Activated T-cell treated with anti-CD3 and anti-CD28 coated beads, Interleukin-2, amount 50 U/mL, for 72 hours (primary cell): ENCODE measurements at places on chromosomes 3 and 15. TPM values are rescaled to one million over a fixed set of nuclear protein-coding genes. Genes with fewer than 3 reads are reported as not detected.

Gene SLC2A2
- total RNA-seq: not detected

Gene IQCF5
- not detected for total RNA-seq

DNA sequence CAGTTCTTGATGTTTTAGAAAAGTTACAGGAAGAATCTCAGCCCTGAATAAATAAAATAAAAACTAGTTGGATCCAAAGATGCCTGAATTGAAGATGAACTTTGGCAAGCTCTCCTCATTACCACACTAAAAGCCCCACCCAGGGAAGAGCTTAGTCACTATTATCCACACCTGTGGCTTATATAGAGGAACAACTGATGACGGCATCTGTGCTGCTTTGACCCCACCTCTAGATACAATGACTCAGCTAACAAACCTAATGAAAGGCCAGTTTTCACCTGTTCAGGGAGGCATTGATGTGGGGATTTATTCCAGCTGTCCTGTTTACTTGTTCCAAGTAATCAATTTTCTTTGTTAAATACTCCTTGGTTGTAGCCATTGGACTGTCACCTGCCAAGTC lies 604.7 kb upstream of the EPHA6 start:
- no peaks in the 10 kb centered on the region for H3K4me1 ChIP-seq
- no peak for DNase-seq
- no peaks in the 10 kb centered on the region for H3K27me3 ChIP-seq
- no peak overlapping the region for H3K4me3 ChIP-seq

DNA sequence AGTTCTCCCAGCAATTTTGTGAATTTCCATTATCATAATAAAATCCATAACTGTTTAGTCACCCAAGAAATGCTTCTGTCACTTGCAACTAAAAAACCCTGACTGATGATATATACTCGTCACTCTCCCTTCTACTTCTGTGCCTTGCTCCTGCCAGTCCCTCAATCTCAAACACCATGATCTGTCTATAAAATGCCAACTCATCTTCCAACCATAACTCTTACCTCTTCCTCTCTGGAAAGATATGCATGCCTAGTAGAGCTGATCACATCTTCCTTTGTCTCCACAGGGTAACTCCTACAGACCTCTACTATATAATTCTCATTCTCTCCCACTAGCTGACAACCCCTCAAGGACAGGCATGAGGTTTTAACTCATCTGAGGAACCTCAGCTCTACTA lies 5.2 kb upstream of the VEPH1 start:
- no peaks in the 10 kb centered on the region for H3K36me3 ChIP-seq
- H3K4me3 ChIP-seq: no peak overlapping the region
- no peak overlapping the region for H3K27ac ChIP-seq
- H3K4me1 ChIP-seq: no peaks in the 10 kb centered on the region
- peaks cover 19% of the 10 kb centered on the region for H3K27me3 ChIP-seq
- no peak for DNase-seq

DNA sequence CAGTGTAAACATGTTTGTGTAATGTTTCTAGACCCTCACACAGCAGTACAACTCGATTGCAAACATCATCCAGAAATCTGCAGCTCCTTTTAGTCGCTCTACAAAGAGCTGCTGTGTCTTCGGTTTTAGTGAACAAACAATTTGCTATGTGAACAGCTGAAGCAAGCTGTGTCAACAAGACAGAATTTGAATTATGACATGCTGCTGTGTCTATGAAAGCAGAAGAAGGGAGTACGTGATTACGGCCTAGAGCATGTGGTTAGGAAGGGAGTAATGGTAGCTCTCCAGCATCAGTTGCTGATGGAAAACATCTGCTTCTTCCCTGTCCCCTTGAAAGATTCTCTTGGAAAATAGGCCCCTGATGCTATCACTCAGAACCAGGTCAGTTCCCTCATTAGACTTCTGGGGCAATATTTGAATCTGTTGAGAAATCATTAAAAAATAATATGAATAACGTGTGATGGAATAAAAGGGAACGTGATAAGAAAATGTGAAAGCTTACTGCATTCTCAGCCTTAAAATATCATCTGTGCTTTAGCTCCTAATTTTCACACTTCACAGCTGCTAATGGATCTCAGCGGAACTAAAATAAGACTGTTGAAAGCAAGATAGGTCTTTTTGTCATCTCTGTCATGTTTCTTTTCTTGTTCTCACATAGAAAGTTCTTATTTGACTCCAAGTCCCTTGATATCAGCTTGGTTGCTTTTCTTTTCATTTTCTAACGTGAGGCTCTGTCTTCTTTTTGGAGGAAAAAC lies 891.5 kb downstream of the ROBO2 start:
- H3K27me3 ChIP-seq: no peaks in the 10 kb centered on the region
- no peak overlapping the region for H3K27ac ChIP-seq
- no peaks in the 10 kb centered on the region for H3K36me3 ChIP-seq

DNA sequence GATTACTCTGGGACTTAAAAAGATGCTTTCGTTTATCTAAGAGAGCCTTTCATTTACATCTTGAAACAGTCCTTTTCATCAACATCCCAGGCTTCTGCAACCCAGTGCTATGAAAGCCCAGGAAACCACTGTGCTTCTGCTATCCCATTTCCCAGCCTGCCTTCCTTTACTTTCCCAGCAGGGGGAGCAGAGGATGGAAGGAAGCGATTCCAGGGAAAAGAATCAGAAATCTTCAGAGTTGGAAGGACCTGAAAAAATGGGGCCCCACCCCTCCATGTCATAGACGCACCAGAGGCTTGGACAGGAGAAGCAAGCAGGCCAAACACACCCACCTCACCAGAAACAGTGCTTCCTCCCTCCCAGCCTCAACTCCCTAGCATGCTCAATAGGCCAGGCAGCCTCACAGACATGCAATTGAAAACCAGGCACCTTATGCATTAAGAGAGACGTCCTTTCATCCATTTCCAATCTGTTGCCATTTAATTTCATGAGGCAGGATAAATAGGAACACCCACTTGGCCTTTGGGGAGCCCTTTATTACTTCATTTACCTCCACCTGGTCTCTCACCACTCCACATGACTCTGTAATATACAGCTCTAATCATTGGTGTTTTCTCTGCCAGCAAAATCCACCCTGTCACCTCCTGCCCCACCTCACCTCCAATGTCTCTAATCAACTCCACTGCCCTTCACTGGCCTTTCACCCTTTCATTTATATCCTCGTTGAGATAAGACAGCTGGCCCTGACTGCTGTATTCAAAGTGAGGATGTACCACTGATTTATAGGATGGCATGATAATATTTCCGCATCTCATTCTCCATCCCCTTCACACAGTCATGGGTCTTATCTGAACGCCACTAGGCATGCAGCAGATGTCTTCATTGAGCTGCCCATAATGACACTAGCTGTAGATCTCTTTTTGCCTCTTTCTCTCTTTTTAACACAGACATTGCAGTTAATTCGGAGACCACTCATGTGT lies 583.9 kb downstream of the NTRK3 start:
- H3K36me3 ChIP-seq: peaks cover 7% of the 10 kb centered on the region
- peaks cover 7% of the 10 kb centered on the region for H3K27me3 ChIP-seq
- H3K27ac ChIP-seq: no peak overlapping the region

GRCh38 chr3:158102242-158103080 lies 3.8 kb downstream of the SHOX2 start:
- H3K27me3 ChIP-seq: peaks cover 96% of the 10 kb centered on the region
- no peak for DNase-seq
- peak overlapping the region; percentile 92 for H3K4me3 ChIP-seq
- H3K4me1 ChIP-seq: peaks cover 54% of the 10 kb centered on the region
- H3K36me3 ChIP-seq: peaks cover 1% of the 10 kb centered on the region
